ENCODE measurements at places on chromosomes 16 and 17.

GRCh38 chr16:63216696-63217423, 1180.6 kb upstream of the CDH8 start:
- no peak for DNase-seq

DNA sequence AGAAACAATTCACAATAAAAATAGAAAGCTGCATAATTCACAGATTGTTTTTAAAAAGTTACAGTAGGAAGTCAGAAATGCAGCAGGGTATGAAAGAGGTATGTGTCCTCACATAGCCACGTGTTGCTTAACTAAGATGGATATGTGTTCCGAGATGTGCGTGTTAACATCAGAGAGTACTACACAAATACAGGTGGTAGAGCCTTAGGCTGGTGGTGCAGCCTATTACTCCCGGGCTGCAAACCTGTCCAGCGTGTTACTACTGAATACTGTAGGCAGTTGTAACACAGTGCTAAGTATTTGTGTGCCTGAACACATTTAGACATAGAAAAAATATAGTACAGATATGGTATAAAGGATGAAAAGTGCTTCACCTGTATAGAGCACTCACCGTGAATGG, 46.4 kb downstream of the USP10 start:
- DNase-seq, result no peak

DNA sequence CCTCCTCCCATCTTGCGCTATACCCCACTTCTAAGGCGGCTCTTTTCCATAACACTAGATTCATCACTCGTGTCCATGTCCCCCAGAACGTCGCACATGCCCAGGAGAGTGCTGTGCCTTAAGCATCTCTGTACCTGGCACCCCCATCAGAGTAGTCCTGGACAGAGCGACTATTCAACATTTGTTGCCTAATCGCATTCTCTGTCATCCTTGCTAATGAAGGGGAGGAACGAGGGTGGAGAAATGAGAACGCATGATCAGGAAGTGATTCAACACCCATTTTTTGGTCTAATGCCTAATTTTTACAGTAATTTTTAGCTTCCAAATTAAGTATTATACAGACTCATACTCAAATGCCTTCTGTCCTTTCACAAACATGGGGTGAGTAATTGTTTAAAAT, 53.2 kb downstream of the SLC39A11 start:
- DNase-seq, result no peak

DNA sequence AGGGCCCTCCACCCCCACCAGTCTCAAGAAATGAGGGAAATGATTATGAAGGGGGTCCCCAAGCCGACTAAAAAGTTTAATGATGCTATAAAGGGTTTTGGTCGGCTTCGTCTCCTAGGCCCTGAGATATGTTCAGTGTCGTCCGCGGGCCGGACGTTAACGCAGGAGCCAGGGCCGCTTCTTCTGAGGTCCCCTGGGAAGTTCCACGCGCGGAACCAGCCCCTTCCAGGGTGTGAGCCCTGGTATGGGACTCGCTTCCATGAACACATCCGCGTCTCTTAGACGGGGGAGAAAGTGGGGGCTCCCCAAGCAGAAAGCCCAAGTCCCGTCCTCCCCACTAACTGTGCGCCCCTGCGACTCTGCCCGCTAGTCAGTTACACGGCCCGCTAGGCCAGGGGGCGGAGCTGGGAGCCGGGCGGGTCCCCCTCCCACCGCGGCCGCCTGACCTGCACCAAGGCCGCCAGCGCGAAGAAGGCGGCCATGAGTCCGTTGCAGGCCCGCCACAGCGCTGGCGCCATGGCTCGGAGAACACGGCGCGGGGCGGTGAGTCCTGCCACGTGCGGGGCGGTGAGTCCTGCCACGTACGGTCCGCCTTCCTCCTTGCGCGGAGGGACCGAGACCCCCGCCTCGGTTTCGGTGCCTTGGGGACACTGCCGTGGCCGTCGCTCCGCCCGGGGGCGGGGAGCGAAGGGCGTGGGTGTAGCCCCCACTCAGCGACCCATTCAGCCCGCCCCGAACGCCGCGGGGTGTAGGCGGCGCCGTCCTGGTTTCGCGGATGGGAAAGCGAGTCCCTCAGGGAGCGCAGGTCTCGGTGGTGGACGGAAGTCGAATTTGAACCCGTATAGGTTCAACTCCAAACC, at the start of gene TMEM220:
TSS of gene TMEM220 (minus strand) at position 690 of the 860 bp plus-strand sequence. CDS start at position 518, 172 bp downstream.
- no peak for DNase-seq

DNA sequence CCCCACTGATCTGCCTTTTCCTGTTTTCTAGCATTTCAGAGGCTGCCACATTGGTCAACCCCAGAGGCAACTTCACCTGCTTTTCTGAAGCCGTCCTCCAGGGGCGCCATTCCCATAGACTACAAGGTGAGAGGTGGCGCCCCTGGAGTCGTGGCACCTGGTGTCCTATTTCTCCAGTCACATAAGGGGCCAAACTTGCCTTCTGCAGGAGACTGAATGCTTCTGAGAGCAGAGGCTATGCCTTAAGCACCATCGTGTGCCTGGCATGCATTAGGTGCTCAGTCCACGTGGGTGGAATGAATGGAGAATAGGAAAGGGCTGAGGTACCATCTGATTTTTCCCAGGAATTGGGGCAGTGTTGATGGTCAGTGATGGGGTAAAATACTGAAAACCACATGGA, 164.8 kb downstream of the HAPSTR1 start:
- DNase-seq, result peak; percentile 8

Data from stimulated activated CD4-positive, alpha-beta T cell treated with anti-CD3 and anti-CD28 coated beads, Interleukin-15, amount 100 ng/mL, for 48 hours (primary cell).